ENCODE measurements at places on chromosomes 5 and 9. TPM values are rescaled to one million over a fixed set of nuclear protein-coding genes. Genes with fewer than 3 reads are reported as not detected.

DNA sequence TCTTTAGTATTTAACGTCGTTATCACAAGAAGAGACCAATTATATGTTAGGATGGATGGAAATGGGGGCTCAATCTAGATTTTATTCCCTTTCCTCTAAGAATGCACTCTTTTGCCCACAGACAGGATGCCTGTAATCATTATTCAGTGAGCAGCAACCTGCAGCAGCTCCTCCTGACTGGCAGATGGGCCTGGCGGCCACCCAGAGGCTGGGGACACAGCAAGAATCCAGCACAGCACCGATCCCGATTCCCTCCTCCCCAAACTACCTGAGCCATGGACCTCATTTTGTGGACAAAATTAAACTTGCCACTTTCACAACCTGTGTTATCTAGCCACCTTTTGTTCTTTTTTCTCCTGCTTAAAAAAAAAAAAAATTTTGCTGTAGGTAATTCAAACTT, 101.0 kb downstream of the USP20 start:
- DNase-seq, result no peak

The TSSK1B gene
- not detected for total RNA-seq

DNA sequence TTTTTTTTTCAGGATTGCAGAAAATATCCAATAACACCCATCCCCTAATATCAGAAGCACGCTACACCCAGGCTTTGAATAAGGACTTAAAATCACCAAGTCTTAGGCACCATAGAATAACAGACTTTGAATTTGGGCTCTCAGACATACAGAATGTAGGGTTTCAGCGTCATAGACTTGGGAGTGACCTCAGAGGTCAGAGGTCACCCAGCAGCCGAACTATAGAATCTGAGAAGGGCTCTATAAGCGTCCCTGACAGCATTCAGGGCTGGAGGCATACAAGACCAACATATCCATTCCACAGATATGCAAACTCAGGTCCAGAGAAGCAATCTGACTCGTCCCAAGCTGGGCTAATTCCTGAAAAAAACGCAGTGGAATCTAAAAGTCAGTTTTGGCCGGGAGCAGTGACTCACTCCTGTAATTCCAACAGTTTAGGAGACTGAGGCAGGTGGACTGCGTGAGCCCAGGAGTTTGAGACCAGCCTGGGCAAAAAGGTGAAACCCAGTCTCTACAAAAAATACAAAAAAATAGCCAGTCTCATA, 34.7 kb downstream of the SLC6A7 start:
- no peak for DNase-seq

DNA sequence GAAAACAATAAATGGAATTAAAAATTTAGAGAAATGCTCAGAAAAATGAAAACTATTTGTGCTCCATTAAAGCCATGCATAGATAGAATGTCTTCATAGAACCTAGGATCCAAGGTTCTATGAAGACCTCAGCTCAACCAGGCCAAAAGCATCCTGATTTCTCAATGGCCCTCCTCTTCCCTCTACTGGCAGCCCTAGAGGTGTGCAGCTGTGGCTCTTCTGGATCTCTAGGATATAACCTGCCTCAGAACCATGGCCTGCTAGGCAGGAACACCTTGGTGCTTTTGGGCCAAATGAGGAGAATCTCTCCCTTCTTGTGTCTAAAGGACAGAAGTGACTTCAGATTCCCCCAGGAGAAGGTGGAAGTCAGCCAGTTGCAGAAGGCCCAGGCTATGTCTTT, 15.1 kb downstream of the IFNA1 start:
- DNase-seq, result no peak

DNA sequence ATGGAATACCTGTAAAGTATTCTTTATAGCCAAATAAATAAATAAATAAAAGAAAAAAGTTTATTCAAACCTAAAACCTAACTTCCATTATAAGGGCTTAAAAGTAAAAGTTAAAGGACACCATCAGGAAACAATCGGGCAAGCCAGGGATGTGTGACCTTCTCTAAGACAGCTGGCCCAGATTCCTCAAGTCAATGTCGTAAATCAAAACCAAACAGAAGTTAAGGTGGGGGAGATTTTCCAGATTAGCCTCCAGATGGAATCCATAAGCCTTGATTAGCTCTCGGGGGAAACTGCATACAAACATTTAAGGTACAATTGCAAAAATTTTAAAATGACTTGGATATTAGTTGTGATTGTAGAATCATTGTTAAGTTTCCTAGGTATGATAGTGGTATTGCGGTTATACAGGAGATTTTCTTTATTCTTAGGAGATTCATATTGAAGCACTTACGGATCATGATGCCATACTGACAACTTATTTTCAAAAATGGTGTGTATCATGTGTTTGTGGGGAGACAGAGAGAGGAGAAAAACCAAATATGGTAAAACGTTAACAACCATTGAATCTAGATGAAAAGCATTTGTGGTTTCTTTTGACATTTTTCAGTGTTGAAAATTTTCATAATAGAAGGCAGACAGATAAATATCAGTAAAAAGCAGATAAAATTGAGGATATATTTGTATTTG, 21.5 kb upstream of the MGAT1 start:
- no peak for DNase-seq

GRCh38 chr5:171310819-171311321, 1.8 kb downstream of the TLX3 start:
- no peak for DNase-seq

The IL3 gene
- total RNA-seq, result not detected

DNA sequence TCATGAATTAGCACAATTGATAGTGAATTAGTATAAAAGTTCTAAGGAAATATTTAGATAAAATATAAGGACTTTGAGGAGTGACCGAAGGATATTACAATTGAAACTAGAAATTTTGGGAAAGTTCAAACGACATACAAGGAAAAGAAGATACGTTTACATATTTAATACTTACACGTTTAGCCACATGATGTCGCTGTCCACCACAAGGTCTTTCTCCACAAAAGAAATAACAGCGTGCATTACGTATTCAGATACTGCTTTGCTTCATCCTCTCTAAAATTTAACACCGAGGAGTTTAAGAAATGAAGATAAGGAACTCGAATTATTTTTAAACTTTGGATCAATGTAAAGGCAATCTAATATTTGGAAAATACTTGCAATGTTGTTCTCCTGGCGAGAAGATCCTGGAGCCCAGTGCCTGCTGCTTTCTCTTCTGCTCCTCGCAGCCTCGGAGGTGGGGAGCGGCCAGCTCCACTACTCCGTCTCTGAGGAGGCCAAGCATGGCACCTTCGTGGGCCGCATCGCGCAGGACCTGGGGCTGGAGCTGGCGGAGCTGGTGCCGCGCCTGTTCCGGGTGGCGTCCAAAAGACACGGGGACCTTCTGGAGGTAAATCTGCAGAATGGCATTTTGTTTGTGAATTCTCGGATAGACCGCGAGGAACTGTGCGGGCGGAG, at the start of gene PCDHA3:
PCDHA3 (plus strand) TSS at position 242 of the 678 bp plus-strand sequence.
- no peak for DNase-seq

The IL13 gene
- not detected for total RNA-seq

GRCh38 chr5:57937025-57937424, 454.4 kb upstream of the ACTBL2 start:
- DNase-seq, result no peak

GRCh38 chr5:162817364-162817763, 620.0 kb upstream of the CCNG1 start:
- no peak for DNase-seq

Measured in mucosa of descending colon (tissue), 3 donors.